ENCODE measurements at places on chromosomes 5 and 9.

DNA sequence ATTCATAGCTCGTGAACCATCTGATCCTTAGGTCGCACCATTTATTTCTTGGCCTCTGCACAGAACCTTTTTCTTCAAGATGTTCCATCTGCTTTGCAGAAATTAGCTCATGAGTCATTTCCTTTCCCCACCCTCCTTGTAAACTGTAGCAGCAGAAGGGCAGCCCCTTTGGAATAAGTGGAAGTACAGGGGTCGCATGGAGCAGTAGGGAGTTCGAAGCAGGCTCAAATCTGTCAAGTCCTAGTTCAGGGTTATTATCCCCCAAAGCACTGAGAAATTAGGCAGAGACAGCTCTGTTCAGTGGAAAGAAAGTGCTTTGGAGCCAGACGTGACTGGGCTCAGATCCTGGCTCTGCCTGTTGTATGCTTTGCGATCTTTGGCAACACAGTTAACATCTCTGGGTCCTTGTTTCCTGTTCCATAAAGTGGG lies 84.2 kb downstream of the SGCD start:
- DNase-seq: no peak

- DNase-seq: no peak
These were observed 136.3 kb downstream of the TTLL11 start for GRCh38 chr9:121956808-121957207.

DNA sequence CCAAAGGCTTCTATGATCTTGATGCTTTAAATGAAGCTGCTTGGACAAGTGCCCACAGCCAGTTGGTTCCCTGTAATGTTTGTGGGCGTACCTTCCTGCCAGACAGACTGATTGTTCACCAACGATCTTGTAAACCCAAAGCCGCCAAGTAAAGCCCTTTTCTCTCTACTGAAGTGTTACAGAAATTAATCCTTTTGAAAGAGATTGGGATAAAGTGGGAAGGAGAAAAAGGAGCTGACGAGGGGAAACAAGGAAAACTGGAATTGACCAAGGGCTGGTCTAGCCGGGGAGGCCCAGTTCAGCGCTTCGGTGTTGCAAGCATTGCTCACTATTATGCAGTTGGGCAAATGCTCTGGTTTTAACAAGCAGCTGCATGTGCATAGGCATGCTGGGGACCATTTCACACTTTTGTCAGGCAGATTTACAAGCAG lies 53.2 kb downstream of the ZNF474 start:
- DNase-seq: no peak

- DNase-seq: no peak
These were observed 382.7 kb upstream of the MEF2C start for GRCh38 chr5:89265511-89266179.

- DNase-seq: peak; percentile 60
These were observed 427 bp downstream of the PCYOX1L start for GRCh38 chr5:149358294-149358651.

- no peak for DNase-seq
These were observed 373.5 kb downstream of the DTWD2 start for GRCh38 chr5:118614731-118615456.

- DNase-seq: no peak
These were observed 71.2 kb upstream of the COX7C start for GRCh38 chr5:86546582-86546981.

DNA sequence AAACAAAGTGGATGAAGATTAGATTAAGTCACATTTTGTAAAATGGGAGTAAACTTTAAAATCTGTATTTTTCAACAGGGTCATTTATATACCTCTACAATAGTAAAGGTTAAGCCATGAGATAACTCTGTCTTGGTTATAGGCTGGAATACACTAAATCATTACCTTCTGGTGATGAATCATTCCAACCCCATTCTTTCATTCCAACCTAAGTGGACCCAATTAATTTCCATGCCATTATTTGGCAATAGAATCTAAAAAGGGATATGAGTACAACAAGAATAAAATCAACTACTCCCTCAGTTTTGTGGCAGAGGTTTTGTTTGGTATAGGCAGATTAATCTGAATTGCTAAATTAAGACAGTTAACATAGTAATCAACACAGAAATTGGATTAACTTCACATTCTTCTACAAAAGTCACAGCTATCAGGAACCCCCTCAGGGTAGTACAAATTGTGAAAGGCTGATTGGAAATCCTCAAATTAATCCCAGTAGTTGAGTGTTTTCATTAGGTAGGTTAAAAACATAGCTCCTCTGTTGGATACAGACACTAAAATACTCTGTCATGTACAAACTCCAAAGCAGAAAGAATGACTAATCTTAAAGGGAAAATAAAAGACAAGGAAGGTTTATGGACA lies 54.2 kb downstream of the ELAVL2 start:
- no peak for DNase-seq

- DNase-seq: no peak
These were observed 481.4 kb downstream of the CHSY3 start for GRCh38 chr5:130385656-130386055.

GRCh38 chr9:90965226-90966030 lies 163.8 kb downstream of the SYK start:
- DNase-seq: peak; percentile 16

DNA sequence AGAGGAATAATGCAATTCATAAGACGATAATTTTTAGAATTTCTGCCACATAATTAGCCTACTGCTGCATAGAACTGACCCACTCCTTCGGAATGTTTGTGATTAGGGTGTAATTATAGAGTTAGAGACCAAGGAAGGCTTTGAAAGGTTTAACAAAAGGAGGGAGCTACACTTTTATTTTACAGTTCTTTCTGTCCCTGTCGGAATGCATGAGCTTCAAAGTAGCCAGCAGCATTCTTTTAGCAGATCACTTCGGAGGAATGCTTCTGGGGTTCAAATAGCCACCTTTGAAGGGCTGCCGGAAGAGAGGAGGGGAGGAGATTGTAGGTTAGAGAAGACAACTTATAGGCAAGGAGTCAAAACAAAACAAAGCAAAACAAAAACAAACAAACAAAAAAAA lies 168.1 kb downstream of the GRIA1 start:
- no peak for DNase-seq

GRCh38 chr5:97452646-97453045 lies 269.6 kb upstream of the RIOK2 start:
- peak; percentile 21 for DNase-seq

DNA sequence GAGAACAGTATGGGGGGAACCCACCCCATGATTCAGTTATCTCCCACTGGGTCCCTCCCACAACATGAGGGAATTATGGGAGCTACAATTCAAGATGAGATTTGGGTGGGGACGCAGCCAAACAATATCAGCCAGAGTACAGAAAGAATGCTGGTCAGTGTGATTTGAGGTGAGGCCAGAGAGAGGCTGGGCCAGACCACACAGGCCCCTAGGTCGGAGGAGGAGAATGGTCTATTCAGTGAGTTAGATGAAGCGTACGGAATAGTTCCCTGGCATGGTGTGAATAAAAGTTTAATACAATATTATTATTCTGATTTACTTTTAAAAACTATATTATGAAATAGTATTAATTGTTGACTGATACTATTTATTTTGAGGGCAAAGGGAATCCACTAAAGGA lies 39.7 kb downstream of the PCSK5 start:
- DNase-seq: no peak

DNA sequence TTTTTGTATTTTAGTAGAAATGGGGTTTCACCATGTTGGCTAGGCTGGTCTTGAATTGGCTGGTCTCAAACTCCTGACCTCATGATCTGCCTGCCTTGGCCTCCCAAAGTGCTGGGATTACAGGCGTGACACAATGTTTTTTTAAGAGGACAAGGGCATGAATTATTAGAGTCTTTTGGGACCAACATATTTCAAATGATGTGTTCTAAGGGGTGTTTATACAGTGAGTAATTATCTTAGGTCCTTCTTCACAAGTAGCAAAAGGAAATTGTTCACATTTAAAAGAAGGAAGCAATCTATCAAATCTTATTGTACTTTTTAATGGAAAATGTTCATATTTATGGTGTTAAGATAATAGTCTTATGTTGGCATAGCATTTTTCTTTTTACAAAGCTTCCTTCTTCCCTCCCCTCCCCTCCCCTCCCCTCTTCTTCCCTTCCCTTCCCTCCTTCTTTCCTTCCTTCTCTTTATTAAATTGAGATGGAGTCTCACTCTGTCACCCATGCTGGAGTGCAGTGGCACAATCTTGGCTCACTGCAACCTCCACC lies 6.7 kb downstream of the GNG10 start:
- DNase-seq: no peak

DNA sequence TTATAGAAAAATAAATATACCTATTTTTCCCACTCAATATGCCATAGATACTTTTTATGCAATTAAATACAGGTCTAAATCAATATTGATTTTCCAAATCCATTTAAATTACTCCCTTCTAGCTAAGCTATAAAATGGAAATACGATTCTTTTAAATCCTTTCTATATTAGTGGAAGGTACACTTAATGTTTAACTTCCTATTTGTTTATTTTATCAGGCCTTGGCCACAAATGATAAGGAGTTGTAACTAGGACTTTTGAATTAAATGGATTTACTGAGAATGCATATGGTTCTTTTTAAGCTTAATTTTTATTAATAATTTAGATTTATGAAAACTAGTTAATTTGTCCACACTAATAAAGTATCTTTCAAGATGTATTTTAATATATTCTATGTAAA lies 517.0 kb upstream of the CHD1 start:
- DNase-seq: no peak

DNA sequence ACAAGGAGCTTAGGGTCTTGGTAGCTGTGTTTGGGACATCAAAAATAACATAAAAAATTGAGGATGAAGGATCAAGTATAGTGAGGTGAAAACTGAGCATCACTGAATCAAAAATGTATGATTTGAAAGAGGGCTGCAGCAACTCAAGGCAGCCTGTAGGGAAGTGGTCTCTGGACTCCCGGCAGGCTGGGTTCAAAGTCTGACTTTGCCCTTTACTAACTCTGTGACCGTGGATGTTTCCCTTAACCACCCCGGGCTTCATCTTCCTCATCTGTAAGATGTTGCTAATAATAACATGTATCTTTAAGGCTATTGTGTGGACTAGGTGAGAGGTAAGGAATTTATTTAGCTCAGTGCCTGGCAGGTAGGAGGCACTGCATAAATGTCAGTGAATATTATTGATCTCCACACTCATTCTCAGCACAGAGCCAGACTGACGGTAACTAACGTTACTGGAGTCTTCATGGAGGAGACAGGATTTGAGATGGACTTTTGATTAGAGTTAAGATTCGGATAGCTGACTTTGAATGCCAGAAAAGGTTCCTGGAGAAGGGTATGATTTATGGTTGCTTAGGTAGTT lies 367.3 kb downstream of the NDUFS4 start:
- no peak for DNase-seq

- DNase-seq: no peak
These were observed 275.6 kb downstream of the CETN3 start for GRCh38 chr5:90133941-90134340.

DNA sequence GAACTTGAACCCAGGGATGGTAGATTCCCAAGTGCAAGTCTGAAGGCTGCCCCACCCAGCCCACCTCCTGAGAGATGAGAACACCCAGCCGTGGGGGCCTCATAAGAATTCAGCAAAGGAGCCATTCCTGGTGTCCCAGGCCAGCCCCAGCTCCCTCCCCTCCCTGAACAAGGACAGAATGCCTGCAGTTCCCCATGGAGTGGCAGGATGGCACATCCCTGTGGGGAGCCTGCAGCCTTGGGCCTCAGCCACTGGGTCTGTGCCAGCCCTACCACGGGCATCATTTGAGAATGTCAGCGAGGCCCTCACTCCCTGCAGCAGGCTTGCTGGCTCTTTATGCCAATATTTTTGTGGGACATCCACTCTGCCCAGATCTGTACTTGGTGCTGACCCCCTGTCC lies 36.2 kb upstream of the RAPGEF1 start:
- DNase-seq: no peak

DNA sequence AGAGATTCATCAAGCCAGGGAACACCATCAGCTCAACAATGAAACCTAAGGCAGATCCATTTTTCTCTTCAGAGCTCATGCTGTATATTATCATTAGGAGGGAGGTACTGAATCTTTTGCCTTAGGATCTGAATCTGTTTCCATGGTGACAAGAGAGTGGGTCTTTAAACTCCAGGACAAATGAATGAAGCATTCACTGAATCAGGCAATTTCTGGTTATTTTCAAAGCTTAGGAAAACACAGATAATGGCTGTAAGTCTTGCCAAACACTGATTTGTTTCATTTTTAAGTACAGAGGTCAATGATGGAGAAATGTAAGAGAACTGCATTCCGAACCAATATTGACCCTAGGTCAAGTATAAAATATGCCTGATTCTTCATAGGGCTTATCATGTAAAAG lies 84.9 kb downstream of the GNA14 start:
- DNase-seq: no peak

DNA sequence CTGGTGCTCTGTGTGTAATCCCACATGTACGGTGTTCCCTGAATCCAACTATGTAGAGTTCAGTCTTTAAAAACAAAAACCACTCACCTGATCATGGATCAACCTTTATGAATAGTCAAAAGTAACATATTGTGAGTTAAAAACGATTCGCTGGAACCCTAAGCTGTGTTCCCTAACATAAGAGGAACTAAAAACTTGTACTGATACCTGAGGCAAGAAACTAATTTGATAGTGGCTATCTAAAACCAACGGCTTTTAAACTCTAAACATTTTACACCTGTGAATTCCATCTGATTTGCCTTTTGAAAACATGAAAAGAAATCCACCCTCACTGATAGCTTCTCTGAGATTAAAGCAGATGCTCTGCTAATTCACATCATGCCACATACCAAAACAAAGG lies 101.5 kb downstream of the DEPDC1B start:
- no peak for DNase-seq

DNA sequence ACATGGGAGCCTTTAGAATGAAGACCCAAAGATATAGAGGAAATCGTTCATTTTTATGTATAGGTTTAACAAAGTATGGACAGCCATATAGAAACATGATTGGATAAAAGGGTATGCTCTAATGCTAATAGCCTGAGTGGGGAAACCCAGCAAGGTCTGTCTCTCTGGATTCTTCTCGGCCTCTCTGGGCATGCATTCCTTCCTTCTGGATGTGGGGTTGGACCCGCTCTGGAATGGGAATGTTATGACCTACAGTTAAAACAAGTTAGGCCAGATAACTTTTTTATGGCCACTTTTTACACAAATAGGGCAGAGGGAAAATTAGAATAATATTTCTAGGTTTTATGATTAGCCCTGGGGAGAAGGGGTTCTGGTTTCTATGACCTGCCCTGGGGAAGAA lies 103.2 kb downstream of the ARSB start:
- no peak for DNase-seq

- no peak for DNase-seq
These were observed 236.2 kb upstream of the WWC1 start for GRCh38 chr5:168055141-168055683.

DNA sequence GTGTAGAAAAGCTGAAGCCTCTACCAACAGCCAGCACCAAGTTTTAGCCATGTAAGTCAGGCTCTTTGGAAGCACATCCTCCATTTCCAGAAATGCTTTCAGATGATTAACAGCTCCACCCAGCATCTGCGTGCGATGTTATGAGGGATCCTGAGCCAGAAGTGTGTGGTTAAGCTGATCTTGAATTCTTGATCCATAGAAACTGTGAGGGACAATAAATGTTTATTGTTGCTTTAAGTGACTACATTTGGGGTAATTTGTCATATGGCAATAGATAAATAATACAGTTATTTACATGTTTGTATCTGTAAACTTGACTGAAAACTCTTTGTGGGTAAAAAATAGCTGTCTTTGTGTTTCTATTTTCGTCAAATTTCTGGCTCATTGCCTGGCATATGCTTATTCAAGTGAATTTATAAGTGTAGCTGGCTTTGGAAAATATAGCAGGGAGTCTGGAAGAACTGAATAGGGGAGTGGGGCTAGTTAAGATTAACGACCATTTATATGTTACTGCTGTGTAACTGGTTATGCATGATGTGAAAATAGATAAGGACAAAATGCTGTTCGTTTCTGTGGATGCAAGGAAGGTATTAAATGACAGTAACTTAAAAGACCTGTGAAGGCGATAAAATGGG lies 234.1 kb downstream of the LRRC70 start:
- no peak for DNase-seq
